Stromal cell of bone marrow (primary cell): ENCODE measurements at places on chromosomes 4 and X.

DNA sequence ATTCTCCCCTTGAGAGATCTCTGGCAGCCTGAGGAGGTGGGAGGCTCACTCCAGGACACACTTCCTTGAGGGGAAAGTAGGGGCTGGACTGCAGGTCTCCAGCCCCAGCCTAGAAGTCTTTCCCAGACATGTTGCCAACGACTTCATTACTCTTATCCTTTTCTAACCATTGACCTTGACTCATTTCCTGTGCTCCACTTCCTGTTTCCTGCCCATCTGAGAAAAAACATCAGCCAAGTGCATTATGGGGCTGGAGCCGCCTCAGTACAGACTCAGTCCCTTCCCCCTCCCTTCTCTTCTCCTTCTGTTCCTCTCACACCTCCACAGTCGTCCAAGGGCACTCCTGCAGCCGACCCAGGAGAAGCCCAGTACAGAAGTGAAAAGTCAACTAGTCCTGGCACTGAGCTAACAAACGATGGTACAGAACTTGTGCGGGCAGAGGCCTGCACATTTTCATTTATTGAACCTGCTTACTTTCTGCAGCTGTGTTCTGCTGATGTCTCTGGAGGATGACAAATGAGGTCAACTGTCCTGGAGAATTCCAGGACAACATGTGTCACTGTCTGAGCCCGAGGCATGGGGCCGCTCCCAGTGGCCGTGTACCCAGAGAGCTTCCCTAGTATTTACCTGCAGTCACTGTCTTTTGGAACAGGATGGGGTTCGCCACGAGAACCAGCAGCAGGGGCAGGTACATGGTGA is 20.1 kb downstream of the GPR143 start:
- no peak for DNase-seq

DNA sequence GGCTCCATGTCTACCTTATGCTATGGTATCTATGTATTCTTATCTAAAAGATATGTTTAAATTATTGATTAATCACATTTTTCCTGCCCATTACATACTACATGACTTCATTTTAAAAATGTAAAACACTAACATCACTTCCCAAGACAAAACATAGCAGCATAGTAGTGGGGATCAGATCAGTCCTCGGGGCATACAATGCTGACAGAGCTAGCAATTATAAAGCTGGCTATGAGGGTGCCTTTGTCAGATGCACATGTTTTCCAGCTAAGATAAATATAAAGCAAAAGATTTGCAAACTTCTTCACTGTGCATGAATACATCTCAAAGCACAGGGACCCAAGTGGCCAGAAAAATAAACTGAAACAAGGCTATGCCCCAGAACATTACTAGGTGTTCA is 549.8 kb upstream of the INTU start:
- no peak for DNase-seq

GRCh38 chrX:10922835-10923234 is 188.3 kb upstream of the HCCS start:
- no peak for DNase-seq

DNA sequence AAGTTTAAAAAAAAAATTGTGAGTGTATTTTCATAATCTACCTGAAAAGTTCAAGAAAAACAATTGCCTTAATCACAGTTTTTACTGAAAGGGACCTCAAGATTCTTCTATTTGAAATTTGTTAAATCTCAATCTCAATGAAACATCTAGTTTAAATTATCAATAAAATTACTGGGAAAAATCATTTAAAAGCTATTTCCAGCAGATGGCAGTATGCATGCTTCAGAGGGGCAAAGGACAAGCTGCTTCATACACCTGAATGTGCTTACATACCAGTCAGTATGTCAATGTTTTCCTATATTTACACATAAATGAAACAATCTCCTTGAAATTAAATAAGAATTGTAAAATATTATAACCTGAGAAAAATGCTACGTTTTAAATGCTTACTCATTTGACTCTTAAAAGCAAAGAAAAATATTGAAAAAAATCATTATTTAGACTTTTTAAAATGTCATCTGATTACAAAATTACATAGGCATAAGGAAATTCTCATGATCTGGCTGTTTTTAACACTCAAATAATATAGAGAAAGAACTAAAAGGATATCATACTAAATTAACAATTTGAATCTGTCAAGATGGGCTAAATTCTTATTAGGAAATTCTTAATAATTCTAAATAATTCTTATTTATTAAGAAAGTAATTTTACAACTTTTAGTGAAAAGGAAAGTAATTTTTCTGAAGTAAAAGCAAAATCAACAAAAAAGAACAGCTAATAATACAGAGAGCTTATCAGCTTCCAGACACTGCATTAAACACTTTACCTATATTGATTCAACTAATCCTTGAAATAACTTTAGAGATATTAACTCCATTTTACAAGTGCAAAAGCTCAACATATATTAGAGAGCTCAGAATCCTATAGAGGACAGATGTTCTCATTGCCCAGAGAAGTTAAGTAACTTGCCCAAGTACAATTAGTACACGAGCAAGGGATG is 242.1 kb downstream of the ADAMTS3 start:
- no peak for DNase-seq

- no peak for DNase-seq
Measured at GRCh38 chr4:152104356-152104755, 343.5 kb upstream of the GATB start.

- no peak for DNase-seq
Measured at GRCh38 chr4:184074677-184075388, 142.8 kb downstream of the ENPP6 start.

DNA sequence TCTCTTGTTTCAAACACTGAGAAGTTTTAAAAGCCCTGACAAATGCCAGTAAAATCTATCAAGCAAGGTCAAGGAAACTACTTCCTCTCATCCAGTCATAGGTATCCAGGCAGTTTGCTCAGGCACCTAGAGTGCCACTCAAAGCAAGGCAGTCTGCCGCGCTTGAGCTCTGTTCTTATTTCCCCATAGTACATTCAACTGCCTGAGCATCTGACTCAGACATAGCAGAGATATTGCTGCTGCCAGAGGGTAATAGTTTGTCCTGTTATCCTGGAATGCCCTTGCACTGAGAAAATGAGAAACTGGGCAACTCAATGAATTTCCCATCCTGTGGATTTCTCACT is 16.1 kb upstream of the ATP8A1 start:
- DNase-seq, result peak; percentile 9

DNA sequence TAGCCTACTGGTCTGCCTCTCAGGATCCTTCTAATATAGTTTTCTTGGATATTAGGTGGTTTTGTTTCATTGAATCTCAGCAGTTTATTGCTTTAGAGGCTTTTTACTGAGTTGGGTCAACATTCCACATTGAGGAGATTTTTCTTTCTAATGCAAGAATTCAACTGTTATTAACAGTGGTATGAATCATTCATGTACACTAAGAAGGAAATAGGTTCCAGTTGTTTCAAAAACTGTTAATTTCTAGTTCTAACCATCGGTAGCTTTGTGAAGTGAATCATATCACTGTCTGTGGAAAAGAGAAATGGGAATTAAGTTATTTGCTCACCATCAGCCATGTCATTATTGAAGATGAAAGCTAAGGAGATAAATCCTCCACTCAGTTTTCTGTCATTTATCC is 331.5 kb downstream of the RPA4 start:
- DNase-seq, result no peak

- no peak for DNase-seq
Measured at GRCh38 chr4:104421566-104421965, 73.1 kb downstream of the CXXC4 start.

GRCh38 chr4:7101692-7102515 is 34.0 kb upstream of the GRPEL1 start:
- DNase-seq, result no peak

GRCh38 chrX:10631416-10632145 is 11.2 kb upstream of the MID1 start:
- no peak for DNase-seq

GRCh38 chr4:99323756-99324155 is 2.6 kb upstream of the ADH1B start:
- peak; percentile 74 for DNase-seq

DNA sequence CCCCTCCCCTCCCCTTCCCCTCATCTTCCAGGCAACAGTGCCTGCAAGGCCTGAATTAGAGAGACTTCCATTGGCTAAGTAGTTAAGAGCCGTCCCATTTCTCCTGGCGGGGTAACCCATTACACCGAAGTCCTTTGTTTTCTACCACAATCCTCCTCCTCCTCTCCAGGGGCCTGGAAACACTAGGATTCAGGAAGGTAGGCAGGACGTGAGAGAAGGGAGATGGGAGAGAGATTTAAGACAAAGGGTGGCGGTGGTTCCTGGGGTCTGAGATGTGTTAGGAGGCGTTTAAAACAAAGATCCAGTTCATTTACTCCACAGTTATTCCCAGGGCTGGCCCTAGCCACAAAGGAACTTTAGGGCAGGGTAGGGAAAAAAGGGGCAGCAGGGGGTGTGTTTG is 28.0 kb downstream of the NYX start:
- DNase-seq, result no peak

GRCh38 chr4:6281436-6282313 is 12.0 kb downstream of the WFS1 start:
- DNase-seq, result no peak

- DNase-seq, result no peak
Measured at GRCh38 chrX:119537487-119537886, 27.7 kb downstream of the STEEP1 start.

DNA sequence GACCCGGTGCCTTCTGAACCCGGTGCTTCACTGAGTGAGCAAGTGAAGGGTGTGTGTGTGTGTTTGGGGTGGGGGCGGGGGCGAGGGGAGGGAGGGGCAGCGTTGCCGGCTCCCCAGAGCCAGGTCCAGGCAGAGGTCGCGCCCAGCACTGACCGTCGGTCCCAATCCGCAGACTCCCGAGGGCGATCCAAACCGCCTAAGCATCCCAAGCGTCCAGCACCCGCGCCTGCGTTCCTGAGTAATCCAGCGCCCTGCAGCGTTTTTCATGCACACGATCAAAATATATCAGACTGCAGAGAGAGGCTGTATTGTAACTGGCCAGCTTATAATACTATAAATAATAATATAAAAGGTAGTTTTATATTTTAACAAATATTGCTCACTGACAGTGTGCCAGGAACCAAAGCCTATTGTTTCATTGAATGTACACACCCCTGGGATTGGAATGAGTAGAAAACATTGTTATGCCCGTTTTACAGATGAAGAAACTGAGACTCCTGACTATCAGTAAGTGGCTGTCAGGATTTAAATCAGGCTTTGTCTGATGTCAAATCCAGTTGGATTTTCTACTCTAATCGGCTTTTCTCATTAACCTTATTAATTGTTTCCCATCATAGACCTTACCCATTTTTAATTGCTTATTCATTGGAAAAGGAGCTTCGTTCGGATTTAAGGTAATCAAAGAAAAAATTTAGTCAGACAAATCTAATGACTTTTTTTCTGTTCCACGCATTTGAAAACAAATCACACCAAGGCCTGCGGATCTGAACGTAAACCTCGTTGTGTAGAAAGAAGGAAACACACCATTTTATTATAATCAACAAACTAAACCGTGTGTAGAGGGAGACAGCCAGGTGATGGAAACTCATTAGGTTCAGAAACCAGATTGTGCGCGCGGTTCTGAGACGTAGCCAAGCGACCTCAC is 4.0 kb upstream of the NKX3-2 start:
- no peak for DNase-seq

DNA sequence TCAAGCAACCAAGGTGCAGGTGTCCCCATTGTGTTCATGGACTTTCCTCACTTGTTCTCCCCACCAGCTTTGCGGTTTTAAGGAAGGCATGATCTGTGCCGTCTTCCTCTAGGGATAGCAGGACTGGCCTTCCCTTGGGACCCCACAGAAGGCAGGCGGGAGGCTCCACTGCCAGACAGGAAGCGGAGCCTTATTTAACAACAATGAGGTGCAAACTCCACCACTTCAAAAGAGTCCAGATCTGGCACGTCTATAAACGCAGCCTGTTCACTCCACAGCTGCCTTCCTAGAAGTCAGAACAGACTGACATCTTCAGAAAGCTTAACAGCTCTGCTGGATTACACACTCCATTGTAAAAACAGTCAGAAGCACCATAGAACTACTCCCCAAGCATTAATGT is 1.7 kb upstream of the GPR143 start:
- no peak for DNase-seq

GRCh38 chr4:18241727-18242126 is 220.2 kb upstream of the LCORL start:
- no peak for DNase-seq

- no peak for DNase-seq
Measured at GRCh38 chrX:111886678-111887077, 10.7 kb downstream of the TRPC5OS start.

- no peak for DNase-seq
Measured at GRCh38 chrX:41184312-41184711, 99.1 kb downstream of the USP9X start.

- no peak for DNase-seq
Measured at GRCh38 chr4:60726779-60727178, 473.3 kb upstream of the ADGRL3 start.

DNA sequence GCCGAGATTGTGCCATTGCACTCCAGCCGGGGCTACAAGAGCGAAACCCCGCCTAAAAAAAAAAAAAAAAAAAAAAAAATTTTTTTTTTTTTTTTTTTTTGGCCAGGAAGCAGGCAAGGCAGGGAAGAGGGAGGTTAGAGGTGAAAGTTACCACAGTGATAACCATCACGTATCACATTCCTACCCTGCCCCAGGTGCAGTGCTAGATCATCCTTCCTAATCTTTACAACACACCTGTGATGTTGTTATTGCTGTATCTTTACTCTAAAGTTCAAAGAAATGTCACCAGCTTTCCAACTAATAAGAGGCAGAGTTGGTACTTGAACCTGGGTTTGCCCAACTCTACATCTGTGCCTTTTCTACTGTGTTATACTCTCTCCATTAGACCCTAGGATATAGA is 7.2 kb upstream of the LIMCH1 start:
- DNase-seq, result no peak

GRCh38 chr4:53716011-53716410 is 124.7 kb upstream of the LNX1 start:
- DNase-seq, result peak; percentile 23

DNA sequence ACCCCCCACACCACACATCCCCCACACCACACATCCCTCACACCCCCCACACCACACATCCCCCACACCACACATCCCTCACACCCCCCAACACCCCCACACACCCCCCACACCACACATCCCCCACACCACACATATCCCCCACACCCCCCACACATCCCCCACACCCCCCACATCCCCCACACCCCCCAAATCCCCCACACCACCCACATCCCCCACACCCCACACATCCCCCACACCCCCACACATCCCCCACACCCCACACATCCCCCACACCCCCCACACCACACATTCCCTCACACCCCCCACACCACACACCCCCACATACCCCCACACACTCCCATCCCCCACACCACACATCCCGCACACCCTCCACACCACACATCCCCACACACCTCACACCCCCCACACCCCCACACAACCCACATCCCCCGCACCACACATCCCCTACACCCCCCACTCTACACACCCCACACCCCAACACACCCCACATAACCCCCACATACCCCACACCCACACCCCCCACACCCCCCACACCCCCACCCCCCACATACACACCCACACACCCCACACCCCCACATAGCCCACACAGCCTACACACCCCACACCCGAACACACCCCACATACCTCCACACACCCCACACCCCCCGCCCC is 172.9 kb downstream of the DCLK2 start:
- DNase-seq, result no peak

GRCh38 chr4:25755911-25756310 is 100.3 kb downstream of the SLC34A2 start:
- no peak for DNase-seq
